Stimulated activated CD8-positive, alpha-beta memory T cell treated with anti-CD3 and anti-CD28 coated beads, Interleukin-15, amount 100 ng/mL, for 4 hours (primary cell): ENCODE measurements at places on chromosomes 2 and 18.

GRCh38 chr2:226548732-226549131, 250.9 kb downstream of the IRS1 start:
- no peak for DNase-seq

- DNase-seq = no peak
These were observed 200.2 kb downstream of the RAD51AP2 start for GRCh38 chr2:17318013-17318412.

- DNase-seq = no peak
These were observed 56.0 kb downstream of the CLHC1 start for GRCh38 chr2:55176094-55176415.

- DNase-seq = no peak
These were observed 18.1 kb downstream of the ZAP70 start for GRCh38 chr2:97731274-97732020.

- no peak for DNase-seq
These were observed 202.5 kb downstream of the LRRTM1 start for GRCh38 chr2:80102026-80102425.

DNA sequence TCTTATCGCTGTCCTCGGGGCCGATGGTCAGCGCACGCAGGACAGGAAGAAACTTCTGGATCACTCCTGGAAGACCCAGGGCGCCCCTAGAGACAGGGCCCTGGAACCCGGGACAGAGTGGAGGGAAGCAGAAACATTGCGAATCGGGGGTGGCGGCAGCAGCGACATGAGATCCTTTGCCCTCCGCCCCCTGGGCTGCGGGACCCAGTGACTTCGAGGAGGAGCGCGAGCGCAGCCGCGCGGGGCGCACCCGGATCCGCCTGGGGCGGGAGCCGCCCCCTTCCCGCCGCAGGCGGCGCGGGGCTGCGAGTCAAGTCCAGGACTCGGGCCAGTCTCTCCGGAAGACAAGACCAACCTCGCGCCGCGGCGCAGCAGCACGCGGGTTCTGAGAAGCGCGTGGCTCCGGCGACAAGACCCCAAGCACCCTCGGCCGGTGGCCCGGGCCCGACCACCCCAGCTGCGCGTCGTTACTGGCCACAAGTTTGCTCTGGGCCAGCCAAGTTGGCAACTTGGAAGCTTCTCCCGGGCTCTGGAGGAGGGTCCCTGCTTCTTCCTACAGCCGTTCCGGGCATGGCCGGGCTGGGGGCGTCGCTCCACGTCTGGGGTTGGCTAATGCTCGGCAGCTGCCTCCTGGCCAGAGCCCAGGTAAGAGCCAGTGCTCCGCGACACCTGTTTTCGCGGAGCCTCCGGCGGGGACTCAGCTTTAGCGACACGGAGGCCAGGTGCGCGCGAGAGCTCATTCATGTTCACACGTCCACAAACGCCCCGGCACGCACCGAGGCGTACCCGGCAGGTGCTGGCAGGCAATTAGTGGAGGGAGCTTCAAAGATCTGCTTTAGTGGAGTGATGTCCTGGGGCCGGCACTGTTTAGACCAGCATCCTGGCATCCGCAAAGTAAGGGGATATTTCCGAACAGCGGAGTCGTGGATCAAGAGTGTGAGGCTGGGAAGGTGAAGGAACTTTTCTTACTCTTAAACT, at the start of gene PTH2R:
Gene PTH2R, plus strand, starts transcription at position 319 of the 978 bp plus-strand sequence. Its CDS starts 252 bp downstream, at position 571.
- no peak for DNase-seq

- no peak for DNase-seq
These were observed 22.5 kb downstream of the DAPL1 start for GRCh38 chr2:158817588-158817987.

DNA sequence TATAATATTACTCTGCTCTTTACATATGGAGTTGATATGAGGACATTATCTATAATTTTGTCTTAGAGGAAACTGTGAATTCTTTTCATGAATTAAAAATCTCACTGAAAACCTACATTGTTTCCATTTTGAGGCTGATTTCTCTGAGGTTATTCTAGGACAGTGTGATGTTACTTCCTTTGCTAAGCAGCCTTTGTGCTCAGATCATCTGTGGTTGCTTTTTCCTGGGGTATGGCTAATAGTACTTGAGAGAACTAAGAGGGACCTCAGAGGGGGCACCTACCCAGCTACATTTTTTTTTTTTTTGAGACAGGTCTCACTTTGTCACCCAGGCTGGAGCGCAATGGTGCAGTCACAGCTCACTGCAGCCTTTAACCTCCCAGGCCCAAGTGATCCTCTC, 8.7 kb upstream of the MPP4 start:
- DNase-seq = no peak

DNA sequence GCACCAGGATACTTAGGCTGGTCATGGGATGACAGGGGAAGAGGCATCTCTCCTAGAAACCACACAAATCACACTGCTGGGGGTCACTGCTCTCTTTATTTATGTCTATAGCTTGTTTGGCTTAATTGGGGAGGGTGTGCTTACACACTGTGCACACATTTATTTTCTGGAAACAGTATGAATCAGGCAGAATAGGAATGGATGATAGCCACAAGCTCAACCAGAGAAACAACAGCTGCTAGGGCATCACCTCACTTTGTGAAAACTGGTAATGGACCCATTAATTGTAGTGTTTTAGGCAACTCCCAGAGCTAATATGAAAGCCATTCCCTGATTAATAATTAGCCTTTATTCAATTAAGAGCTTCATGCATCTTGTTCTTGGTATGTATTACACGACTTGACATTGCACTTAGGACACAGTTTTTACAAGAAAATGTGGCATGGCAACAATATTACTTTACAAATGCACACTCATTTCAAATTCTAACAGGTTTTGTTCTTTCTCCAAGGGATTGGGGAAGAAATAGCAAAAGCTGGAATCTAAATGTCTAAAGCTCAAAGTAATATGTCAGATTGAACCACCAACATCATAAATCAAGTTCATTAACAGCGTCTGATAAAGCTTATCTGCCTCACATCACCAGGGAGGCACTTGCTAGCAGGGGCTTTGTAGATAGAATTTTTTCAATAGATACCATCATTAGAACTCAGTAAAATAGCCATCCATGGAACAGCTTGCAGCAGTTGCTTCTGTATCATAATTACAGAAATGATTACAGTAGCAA, 361.9 kb upstream of the FSHR start:
- DNase-seq = no peak

DNA sequence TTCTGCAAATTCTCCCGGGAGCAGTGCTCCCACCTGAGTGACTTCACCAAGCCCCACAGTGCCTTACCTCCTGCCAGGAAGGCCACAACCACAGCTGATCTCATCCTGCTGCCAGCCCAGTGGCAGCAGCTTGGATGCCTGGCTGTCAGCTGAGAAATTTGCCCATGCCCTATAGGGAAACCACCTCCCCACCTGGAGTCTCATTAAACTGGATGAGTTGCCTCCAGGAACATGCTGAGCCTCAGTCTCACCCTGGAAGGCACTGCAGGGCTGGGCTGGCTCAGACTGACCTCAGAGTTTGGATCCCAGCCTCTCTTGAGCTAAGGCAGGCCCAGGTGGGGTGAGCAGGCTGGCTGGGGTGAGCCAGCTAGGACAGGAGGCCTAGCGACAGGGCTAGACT, 23.3 kb downstream of the REEP1 start:
- DNase-seq = no peak

DNA sequence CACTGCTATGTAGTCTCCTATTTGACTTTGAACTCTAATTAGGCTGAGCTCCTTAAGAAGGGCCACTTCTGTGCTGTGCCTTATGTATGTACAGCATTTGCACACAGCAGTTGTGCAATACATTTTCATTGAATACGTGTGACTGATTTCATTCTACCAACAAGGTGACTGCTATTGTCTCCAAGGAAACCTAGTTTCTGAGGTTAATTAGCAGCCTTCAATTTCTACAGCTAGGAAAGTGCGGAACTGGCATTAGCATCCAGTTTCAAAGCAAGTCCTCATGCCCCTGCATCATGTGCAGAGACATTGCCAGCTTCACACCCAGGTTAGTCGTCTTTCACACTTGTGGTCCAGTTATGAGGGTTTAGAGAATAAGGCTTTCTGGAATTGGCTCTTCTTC, 58.6 kb downstream of the NCK2 start:
- no peak for DNase-seq

- DNase-seq = no peak
These were observed 112.2 kb upstream of the NABP1 start for GRCh38 chr2:191565647-191566198.

DNA sequence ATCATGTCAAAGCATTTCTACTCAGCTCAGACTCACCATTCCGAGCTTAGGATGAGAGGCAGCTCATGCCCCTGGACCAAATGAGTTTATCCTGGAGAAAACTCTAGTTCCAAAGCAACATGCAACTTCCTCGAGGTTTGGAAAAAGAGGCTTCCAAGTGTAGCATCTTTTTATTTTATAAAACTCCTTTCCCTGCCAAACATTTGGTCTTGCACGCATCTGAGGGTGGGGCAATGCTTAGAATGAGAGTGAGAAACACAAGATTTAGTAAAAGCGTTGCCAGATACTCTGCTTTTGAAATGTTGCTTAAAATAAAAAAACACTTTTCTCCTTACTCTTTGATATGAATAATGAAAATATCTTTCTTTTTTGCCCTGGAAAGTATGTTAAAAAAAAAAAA, 151.5 kb downstream of the NCKAP5 start:
- no peak for DNase-seq

DNA sequence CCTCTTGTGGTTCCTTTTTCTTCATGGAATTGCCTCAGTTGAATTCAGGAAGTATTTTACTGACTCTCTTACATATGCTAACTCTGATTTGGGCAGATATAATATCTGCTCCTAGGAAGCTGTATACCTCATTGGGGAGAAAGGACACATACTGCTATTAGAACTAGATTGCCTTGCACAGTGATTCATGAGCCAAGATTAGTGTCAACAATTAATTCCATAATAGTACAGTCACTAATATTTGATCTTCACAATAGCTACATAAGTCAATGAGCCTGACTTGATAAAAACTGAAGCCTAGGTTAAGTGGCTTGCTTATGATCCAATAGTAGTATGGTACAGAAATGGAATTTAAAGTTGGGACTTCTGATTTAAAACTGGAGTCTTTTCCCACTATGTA, 127.6 kb downstream of the ETAA1 start:
- no peak for DNase-seq
